ENCODE measurements at places on chromosomes 7 and 10.

DNA sequence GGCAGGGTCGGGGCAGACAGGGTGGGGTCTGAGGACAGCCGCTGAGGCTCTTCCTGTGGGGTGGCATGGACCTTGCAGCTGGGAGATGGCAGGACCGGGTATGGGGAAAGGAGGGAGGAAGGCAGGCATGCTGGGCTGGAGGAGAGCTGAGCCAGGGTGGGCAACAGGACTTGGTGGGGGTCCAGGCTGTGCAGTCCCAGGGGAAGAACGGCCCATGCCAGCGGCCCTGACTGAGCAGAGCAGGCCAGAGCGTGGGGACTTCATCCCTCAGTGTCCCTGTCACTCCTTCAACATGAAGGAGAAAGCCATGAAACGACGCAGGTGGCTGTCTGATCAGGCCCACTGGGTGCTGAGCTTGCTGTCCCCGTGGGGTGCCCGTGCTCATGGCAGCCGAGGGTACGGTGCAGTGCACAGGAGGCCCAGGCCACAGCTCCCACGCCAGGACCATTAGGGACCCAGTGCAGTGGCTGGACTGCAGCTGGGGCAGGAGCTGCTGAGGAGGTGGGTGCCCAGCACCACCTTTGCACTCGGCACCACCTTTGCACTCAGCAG lies 519.6 kb downstream of the PTPRN2 start:
- no peak for DNase-seq

GRCh38 chr7:155285423-155285822 lies 12.3 kb upstream of the INSIG1 start:
- no peak for DNase-seq

- DNase-seq: no peak
These were observed at the start of gene MYPN for GRCh38 chr10:68109331-68109730. TSS of gene MYPN (plus strand) at chr10:68109488. CDS start at chr10:68121439, 11,951 bp downstream.

- no peak for DNase-seq
These were observed 251.4 kb downstream of the SDK1 start for GRCh38 chr7:3552499-3552898.

DNA sequence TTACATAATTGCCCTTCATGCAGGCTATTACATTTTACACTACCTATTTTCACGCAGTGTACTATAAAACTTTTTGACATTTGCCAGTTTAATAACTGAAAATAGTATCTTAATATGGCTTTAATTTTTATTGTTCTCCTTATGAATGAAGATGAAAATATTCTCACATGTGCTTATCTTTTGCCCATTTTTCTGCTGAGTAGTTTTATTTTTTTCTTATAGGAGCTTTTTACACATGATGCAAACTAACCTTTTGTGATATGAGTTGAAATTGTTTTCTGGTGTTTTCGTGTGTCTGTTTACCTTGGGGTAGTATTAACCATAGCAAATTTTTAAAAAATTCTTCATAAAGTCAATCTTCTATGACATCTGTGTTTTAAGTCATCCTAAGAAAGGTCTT lies 26.3 kb downstream of the OR9A2 start:
- no peak for DNase-seq

- no peak for DNase-seq
These were observed 259.0 kb downstream of the GRM8 start for GRCh38 chr7:126993626-126994213.

DNA sequence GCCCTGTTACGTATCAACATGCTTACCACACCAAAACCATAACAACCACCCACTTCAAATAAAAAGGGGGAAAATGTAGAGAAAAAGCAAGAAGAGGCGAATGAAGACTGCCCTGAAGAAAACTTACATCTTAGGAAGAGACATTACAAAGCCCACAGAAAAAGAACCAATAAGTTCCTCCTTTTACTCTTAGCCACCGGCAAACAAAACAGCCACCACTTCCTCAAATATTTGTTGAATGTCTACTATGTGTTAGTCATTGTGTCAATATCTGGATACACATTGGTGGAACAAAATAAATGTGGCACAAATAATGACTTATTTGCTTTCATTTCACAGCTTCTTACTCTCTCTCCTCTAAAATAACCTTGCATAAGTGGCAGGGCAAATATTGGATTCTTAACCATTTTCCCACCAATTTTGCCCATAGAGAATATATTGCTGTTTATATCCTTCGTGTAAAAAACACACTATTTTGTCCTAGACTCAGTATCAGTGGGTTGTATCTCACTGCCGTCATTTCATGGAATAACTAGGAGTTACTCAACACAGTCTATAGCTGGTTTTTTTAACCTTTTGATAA lies 106.8 kb downstream of the ANK3 start:
- DNase-seq: no peak

GRCh38 chr10:132486539-132487121 lies 51.0 kb upstream of the INPP5A start:
- no peak for DNase-seq

GRCh38 chr10:92413519-92413918 lies 122.6 kb downstream of the MARCHF5 start:
- DNase-seq: no peak

GRCh38 chr7:102291056-102291915 lies 4.6 kb downstream of the SH2B2 start:
- DNase-seq: no peak

DNA sequence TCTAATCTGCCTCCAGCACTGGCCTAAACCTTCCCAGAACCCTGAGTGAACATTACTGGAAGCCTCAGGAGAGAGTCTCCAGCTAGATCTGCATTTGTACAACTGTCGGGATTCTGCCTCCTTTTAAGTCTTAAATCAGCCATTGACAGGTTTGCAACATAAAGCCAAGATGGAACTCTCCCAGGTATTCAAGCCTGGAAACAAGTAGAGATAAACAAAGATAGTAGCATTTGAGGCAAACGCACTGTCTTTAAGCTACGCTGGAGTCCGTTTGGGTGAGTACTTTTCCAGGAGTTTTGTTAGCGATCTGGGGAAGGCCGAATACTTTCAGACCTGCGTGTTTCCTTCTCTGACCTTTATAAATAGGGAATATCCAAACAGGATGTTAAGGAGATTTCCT lies 317.2 kb upstream of the FZD8 start:
- no peak for DNase-seq

DNA sequence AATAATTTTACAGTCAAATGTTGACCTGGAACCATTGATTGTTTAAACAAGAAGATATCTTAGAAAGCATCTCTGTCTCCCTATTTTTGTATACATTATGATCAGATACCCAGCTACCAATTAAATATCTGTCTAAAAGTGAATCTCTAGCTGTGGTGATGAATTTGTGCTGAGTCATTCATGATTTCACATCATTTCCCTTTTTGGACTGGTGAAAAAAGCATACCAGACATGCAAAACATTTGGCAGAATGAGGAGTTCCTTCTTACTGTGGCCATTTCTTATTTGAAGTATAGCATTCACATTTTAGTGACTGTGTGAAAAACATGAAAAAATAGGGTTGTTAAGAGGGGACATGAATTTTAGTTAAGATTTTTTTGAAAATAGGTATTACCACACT lies 98.0 kb upstream of the GATA3 start:
- no peak for DNase-seq

DNA sequence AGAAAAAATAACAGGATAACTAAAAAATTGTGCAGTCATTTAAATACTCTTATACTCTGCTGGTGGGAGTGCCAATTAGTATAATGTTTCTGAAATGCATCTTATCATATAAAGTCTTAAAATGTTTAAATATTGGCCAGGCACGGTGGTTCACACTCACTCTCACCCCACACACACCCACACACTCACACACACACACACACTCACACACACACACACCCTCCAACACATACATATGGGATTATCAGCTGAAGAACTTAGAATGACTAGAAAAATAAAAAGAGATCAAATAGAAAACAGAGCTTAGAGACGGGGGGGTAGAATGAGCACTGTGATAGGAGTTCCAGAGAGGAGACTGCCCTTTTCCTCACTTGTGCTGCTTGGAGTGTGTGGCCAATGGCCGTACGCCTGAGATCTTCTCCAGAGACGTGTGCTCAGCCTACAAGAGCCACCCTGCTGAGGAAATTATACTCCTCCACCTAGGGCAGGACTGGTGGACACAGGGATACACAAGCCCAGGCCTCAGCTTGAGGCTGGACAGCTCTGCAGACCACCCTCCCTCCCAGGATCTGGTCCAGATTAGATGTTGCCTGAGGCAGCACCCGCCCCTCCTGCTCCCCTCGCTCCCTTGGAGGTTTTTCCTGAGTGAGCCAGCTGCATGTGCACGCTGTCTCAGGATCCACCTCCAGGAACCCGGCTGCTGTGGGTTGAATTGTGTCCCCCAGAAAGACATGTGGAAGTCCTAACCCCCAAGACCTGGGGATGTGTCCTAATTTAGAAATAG lies 26.5 kb upstream of the PRKAG2 start:
- no peak for DNase-seq

GRCh38 chr7:112356596-112356995 lies 93.7 kb upstream of the IFRD1 start:
- DNase-seq: no peak

- no peak for DNase-seq
These were observed 5.3 kb upstream of the TMEM139 start for GRCh38 chr7:143279186-143280098.

- DNase-seq: no peak
These were observed 70.6 kb downstream of the ZPBP start for GRCh38 chr7:50022451-50022850.

DNA sequence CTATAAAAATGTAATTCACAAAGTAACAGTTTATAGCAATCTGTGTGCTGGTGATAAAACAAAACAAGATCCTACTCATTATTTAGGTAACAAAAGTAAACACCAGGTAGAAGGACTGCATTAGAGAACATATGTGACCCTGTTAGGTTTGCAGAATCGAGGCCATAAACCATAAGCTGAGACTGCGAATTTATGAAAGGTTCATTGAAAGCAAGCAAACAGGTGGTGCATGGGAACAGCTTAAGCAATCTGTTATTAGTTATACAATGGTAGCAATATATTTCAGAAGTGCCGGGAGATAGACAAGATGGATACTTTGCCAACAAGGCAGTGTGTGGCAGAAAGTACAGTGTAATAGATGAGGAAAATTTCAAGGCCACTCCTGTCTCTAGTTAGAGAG lies 23.5 kb upstream of the FAM133B start:
- no peak for DNase-seq

DNA sequence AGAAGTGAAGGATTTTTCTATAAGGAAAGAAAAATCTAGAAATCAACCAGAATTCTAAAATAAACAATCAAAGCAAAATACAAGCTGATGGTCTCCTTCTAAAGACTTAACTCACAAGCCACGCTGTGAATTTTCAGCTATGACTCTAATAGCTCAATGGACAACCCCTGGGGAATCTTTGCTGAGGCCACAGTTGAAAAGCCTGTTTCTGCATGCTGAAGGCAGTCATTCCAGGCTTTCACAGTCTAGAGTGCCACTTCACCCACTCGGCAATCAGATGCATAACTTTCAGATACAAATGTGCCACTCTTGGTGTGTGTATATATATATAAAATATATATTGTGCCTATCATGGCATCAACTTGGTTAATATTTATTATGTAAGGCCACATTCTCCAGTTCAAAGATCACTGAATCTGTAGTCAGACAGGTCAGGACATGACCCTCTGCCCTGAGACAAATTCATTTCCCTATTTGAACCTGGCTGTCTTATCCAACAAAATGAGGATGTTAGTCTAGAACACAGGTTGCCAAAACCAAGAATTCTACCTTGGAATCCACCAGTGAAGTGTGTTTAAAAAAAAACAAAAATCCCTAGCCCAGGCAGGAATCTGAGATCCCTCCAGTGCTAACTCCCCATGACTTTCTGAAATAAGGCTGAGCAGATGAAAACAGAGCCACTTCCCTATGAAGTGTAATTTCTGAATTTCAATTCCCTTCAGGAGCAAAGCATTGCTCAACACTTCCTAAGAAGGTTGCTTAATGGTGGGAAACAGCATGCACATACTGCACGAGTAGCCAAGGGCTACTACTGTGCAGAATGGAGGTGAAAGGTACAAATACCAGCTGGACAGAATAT lies 9.9 kb downstream of the LIPA start:
- DNase-seq: no peak

GRCh38 chr7:108605559-108606201 lies 36.0 kb downstream of the DNAJB9 start:
- DNase-seq: no peak

DNA sequence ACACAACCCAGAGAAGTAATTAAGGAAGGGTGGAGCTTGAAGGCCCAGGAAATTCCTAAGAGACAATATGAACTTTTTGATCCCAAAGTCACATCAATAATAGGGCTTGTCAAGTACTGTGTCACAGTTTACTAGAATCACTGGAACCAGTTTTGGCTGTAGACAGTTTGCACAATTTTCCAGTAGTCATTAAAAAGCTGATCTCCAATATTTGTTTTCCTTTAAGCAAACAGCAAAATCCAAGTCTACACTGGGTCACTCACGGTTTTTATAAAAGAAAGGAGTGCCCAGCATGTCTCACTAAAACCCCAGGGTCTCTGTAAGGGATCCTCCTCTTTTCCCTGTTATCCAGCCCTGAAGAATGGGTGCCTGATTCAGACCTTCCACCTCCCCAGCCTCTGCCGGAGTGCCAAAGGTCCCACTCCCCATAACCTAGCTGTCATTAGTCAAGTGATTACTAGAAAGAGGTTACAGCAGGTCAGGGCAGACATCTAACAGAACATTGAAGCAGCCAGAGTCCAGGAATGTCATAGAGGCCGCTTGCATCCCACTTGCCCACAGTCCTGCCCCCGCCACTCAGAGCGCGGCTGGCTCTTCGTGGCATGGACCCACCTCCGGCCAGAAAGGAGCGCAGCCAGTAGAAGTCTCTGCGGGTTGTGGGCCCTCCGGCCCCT lies 552 bp downstream of the SLC25A16 start:
- no peak for DNase-seq

DNA sequence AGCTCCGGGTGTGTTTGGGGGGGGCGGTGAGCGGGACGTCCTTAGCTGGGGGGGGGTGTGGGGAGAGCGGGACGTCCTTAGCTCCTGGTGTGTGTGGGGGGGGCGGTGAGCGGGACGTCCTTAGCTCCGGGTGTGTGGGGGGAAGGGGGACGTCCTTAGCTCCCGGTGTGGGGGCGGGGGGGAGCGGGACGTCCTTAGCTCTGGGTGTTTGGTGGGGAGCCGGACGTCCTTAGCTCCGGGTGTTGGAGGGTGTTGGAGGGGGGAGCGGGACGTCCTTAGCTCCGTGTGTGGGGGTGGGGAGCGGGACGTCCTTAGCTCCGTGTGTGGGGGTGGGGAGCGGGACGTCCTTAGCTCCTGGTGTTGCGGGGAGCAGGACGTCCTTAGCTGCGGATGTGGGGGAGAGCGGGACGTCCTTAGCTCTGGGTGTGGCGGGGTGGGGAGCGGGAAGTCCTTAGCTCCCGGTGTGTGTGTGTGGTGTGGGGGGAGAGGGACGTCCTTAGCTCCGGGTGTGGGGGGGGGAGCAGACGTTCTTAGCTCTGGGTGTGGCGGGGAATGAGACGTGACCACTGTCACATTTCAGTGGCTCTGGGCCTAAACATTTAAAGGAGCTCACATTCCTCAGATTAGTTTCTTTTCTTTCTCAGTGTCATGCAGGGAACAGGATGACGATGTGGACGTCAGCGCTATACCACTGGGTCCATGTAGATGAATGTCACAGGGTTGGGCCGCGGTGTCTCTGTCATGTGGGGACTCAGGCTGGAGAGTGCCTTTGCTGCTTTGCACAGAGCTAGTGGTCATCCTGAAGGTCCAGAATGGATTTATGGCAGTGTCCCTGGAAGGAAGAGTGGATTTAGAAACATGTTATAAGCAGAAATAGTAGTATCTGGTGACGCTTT lies 7.5 kb downstream of the DYNC2I1 start:
- DNase-seq: no peak

Measured in activated T-cell treated with anti-CD3 and anti-CD28 coated beads for 24 hours (primary cell).